ENCODE measurements at places on chromosomes 5 and 9.
A peak's percentile ranks its signal among the peaks of the same experiment; 100 is the strongest.

DNA sequence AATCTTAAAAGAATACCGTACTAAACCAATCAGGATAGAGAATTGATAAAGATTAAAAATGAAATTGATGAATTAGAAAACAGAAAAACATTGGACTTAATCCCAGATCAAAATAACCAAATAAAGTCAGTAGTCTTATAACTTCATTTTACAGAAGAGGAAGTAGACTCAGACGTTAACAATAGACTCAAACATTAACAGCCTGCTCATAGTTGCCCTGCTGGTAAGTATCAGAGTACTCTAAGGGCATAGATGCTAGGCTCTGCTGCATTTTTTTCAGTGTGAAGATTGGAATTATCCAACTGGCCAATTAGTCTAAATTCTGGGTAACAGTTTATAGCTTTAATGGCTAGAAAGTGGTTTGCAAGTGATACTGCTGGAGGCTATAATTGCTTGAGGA lies 42.9 kb downstream of the ADGRV1 start:
- no peak for DNase-seq

DNA sequence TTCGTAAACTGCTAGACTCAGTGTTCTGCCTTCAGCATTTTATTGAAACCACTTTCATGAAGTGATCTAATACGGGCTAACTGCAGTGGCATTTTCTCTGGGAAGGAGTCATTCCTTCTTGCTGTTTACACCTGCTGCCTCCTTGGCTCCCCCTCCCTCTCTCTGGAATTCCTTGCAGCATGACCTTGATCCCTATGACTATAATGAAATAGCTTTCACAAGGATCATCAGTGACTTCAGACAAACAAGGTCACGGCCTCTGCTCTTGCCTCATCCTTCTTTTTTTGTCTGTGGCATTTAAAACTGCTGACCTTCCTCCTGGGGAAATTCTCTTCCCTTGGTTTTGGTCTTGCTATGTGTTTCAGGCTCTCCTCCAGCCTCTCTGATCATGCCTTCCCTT lies 90.2 kb downstream of the ZNF462 start:
- DNase-seq = no peak

- DNase-seq = no peak
Observed at GRCh38 chr5:135206862-135207261, 172.8 kb upstream of the PITX1 start.

- DNase-seq = no peak
Observed at GRCh38 chr9:132630116-132630515, 39.7 kb downstream of the DDX31 start.

- no peak for DNase-seq
Observed at GRCh38 chr9:130862747-130863146, 27.7 kb downstream of the ABL1 start.

DNA sequence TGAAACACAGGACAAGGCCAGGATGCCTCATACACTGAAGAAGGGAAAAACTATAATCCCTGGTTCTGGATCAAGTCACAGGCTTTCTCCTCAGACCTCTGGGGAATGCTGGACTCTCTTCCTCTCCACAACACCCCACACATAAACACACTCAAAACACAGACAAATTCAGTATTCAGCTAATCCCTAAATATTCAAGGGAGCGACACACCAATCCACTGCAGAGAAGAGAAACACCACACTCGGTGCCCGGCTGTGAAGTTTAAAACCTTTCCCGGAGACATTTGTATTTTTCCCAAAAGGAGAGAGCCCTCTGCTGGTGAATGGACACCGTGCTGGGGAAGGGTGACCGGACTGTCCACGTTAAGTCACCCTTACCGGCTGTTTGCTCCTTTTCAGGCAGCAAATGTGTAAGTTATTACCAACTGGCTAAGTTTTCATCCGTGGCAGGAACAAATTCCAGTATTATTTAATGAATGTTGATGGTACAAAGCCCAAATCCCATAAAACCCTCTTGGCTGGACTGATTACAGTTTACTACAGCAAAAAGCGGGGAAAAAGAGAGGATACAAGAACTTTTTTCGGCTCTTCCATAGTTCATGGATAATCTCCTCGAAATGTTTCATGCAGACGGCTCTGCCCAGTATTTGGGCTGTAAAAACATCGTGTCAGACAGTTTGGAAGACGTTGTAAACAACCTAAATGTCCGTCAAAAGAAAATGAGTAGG lies 130.9 kb upstream of the SLC30A5 start:
- DNase-seq = peak; percentile 6

DNA sequence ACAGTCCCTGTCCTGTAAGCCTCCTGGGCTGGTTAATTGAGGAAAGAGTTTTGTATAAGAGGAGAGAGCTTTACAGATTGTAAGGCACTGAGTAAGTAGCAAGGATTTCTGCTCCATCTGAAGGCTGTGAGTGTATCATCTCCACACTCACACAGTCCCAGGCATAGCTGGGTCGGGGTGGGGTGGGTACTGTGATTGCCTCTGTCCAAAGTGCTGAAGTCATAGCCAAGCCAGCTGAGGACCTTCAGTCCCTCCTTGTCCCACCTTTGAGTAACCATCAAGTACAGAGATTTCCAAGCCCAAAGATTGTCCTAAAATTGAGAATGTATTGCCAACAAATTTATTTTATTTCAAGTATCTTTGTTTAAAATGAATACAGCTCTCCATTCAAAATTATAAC lies 5.5 kb upstream of the DNAJB5 start:
- no peak for DNase-seq

DNA sequence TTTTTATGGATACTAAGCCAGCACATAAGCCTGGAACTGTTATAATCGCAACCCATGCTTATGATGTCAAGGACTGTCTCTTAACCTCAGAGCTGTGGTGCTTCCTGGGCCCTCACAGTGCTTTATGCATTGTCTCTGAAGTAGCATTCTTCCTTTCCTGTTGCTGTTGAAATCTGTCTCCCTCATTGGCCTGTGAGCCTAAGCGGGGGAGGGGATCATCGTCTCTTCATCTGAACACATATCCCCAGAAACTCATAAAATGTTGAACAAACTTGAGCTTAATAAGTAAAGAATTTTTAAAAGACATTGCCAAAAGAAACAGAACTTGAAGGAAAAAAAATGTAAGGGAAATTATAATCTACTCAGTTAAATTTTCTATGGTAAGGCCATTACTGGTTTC lies 80.3 kb downstream of the SGCD start:
- DNase-seq = no peak

DNA sequence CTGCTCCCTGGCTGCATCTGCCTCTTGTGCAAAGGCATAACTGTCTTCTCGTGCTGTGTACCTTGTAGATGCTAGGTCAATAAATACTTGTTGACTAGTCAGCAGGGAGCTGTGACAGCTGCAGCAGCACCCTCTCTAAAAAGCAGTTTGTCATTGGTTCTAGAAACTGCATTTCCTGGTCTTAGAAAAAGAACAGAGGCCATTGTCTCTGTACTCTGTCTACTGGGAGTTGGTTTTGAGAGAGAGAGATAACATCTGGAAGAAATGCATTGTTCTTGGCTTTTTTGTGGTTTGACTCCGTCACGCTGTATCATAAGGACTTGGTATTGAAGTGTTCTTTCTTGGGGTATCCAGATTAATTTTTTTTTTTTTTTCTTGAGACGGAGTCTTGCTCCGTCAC lies 32.3 kb downstream of the SH3GLB2 start:
- DNase-seq = no peak

DNA sequence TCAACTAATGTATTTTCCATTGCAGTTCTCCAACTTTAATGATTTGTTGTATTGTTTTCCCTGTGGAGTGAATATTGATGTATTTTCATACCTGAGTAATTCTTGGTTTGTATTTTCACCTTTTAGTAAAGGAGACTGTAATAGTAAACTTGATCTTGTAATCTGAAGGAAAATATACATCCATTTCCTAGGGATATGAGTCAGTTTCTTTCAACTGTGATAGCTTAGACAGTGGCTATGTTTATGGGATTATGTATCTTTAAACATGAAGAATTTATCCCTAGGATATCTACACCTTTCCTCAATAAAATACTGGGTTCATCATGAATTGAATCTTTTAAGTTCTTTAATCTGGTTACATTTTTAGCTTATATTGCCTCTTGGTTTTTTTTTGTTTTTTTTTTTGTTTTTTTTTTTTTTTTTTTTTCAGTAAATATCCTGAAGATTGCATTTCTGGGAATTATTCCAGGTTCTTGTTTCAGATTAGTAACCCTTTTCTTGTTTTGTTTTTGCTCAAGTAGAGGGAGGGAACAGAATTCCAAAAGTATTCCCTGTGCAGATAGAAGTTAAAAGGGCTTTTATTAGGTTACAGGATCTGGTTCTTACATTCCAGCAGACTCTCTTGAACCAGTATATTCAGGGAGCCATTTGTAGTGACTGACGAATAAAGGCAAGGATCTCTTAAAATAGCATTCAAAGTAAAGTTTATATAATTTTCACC lies 7.1 kb downstream of the WDR36 start:
- DNase-seq = no peak

- no peak for DNase-seq
Observed at GRCh38 chr9:118215549-118215948, 511.3 kb downstream of the TLR4 start.

DNA sequence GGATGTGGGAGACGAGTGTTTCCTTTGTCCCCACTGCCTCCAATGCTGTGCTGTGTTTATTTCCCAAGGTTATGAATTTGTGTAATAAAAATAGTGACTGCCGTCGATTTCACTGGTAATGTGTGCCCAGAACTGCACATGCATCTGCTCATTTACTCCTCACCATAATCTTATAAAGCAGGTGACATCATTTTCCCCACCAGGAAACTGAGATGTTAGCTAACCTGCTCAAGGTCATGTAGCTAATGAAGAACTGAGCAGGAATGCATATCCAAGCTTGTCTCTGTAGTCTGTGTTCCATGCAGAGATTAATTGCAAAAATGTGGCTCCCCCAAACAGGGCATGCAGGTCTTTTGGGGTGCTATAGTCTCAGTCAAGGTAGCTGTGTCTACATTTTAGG lies 224.4 kb downstream of the TENT4A start:
- no peak for DNase-seq

Data from activated CD4-positive, alpha-beta T cell treated with anti-CD3 and anti-CD28 coated beads, Interleukin-2, Interleukin-4, amounts not matched to agents 100 ng/mL and 50 ng/mL, durations not matched to agents 16 hours and 8 hours (primary cell).